ENCODE measurements at places on chromosomes 11 and 22. TPM values are rescaled to one million over a fixed set of nuclear protein-coding genes. Genes with fewer than 3 reads are reported as not detected.

GLYAT gene
- total RNA-seq = not detected

POTEH gene
- total RNA-seq = not detected

GATD1 gene
- 21.5 TPM for total RNA-seq

MIOX gene
- total RNA-seq = not detected

All from aortic smooth muscle cell (primary cell).